ENCODE measurements at places on chromosomes 5 and 9.

DNA sequence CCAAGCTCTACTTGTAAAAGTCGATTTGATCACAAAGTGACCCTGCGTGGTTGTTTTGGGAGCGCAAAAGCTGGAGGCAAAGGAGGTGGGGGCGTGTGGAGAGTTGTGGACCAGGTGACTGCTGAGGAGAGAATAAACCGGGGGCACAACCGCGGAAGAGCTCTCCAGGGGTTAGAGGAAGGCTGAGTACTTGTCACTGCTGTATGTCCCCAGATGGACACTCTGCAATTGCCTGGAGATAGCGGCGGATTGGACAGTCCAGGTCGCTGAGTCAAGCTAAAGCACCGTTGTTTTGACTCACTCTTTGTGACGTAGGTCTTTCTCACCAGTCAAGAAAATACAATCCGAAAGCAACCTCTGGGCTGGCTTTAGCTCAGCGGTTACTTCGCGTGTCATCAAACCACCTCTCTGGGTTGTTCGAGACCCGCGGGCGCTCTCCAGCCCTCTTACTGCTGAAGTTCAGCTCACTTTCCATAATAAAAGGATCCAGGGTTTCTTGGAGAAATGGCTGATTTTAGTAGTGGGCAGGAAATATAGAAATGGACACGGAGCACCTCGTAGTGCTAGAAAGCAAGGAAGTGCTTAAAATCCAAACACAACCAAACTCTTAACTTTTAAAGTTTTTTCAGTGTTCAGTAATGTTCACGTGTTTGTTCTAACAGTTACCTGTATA lies 25.7 kb downstream of the ZMAT2 start:
- DNase-seq: peak; percentile 28
- no peaks in the 10 kb centered on the region for H3K4me1 ChIP-seq
- H3K27me3 ChIP-seq: no peaks in the 10 kb centered on the region
- H3K27ac ChIP-seq: no peak overlapping the region
- H3K36me3 ChIP-seq: no peaks in the 10 kb centered on the region

DNA sequence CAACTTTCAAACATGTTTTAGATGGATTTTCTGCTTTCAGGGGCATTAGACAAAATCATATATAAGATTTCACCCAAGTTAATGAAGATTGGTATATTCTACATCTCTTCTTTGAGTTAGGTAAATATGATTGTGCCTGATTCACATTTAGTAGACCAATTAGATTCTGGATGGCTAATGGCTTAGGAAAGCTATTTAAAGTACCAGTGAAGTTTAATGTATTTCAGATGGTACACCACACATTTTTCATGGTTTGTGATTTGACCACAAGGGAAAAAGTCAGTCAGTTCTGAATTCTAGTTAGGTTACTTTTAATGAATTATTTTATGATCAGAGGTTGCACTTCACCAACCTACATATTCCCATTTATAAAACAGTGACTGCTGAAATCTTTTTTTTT lies 409.7 kb downstream of the ADGRV1 start:
- no peaks in the 10 kb centered on the region for H3K36me3 ChIP-seq
- H3K4me1 ChIP-seq: no peaks in the 10 kb centered on the region
- no peaks in the 10 kb centered on the region for H3K27me3 ChIP-seq
- H3K4me3 ChIP-seq: no peak overlapping the region
- no peak for DNase-seq
- no peak overlapping the region for H3K27ac ChIP-seq

DNA sequence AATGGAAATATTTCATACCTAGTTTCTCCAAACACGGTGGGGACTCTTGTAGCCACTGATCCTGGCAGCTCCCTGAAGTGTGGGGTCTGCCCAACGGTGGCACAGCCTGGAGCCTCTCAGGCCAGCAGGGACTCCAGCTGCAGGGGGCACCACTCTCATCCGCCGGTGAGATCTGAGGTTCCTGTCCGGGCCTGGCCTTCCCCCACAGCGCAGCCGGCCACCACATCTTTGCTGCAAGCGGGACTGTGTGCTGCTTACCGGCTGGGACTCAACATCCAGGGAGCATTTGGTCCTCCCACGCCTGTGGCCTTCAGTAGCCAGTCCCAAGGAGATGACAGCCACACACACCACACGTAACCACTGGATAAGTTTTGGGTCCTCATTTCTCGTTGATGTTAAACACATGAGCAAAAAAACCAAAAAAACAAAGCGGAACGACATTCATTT lies 7.7 kb upstream of the NKX2-5 start:
- no peak overlapping the region for H3K27ac ChIP-seq
- no peak for DNase-seq
- H3K4me3 ChIP-seq: no peak overlapping the region
- H3K36me3 ChIP-seq: no peaks in the 10 kb centered on the region
- no peaks in the 10 kb centered on the region for H3K4me1 ChIP-seq
- peaks cover 27% of the 10 kb centered on the region for H3K27me3 ChIP-seq

DNA sequence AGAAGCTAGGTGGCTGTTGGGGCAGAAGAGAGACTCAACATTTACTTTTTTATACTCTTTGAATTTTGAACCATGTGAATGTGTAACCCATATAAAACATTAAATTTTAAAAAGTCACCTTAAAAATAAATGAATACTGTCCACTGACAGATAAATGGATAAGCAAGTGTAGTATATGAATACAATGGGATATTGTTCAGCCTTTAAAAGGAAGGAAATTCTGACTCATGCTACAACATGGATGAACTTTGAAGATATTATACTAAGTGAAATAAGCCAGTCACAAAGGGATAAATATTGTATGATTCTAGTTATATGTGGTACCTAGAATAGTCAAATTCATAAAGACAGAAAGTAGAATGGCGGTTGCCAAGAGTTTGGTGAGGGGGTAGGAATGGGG lies 113.9 kb downstream of the TMEM174 start:
- H3K36me3 ChIP-seq: no peaks in the 10 kb centered on the region
- H3K27me3 ChIP-seq: no peaks in the 10 kb centered on the region
- no peak overlapping the region for H3K4me3 ChIP-seq
- no peaks in the 10 kb centered on the region for H3K4me1 ChIP-seq

DNA sequence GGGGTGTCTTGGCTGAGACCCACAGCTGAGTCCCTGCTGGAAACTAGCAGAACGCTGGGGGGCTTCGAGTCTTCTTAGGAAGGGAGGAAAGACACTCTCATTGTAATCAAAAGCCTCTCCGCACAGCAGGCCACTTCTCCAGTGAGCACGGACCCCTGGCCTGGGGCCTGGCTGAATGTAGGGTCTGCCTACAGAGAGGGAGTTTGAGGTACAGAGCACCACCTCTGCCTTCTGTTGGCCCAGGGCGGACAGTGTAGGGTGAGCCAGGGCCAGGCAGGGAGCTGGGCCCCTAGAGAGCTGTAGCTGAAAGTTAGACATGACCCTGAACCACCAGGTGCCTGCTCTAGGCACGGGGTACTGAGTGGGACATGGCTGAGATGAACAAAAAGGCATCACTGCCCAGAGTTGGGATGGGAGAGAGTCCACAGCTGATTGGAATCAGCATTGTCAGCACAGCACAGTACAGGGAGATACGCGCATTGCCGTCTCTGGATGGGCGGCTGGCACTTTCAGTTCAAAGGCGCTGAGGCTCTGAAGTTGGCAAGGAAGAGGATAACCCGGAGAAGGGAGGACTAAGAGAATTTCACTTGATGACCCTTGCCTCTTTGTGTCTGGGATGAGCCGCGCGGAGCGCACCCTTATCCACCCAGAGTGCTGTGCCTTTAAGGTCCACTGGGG lies 363 bp upstream of the SLC25A48 start:
- no peaks in the 10 kb centered on the region for H3K36me3 ChIP-seq
- H3K4me3 ChIP-seq: no peak overlapping the region
- no peak overlapping the region for H3K27ac ChIP-seq
- no peaks in the 10 kb centered on the region for H3K4me1 ChIP-seq

GRCh38 chr9:82894961-82895821 lies 167.8 kb downstream of the RASEF start:
- H3K4me1 ChIP-seq: no peaks in the 10 kb centered on the region
- H3K36me3 ChIP-seq: no peaks in the 10 kb centered on the region
- no peak for DNase-seq

DNA sequence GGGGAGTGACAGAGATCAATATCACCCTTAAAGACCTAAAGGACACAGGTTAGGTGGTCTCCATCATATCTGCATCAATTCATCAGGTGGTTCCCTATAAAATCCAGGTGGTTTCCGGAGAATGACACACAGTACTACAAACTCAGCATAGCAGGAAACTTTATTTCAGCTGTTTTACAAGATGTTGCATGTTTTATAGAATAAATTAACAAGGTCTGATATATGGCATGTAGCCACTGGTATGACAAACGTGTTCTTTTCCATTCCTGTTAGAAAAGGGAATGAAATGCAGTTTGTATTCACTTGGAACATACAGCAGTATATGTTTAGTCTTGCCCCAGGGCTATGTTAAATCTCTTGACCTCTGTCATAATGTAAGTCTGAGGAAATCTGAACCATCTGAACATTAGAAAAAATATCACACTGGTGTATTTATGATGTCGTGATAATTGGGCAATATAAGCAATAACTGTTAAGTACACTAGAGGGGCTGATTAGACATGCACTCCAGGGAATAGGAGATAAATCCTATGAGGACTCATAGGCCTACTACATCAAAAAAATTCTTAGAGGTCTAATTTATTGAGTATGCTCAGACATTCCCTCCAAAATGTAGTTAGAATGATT lies 42.2 kb upstream of the TNFSF8 start:
- no peaks in the 10 kb centered on the region for H3K36me3 ChIP-seq
- H3K4me3 ChIP-seq: no peak overlapping the region
- no peak overlapping the region for H3K27ac ChIP-seq
- H3K4me1 ChIP-seq: peaks cover 10% of the 10 kb centered on the region
- H3K27me3 ChIP-seq: no peaks in the 10 kb centered on the region

- H3K4me3 ChIP-seq: no peak overlapping the region
- no peaks in the 10 kb centered on the region for H3K4me1 ChIP-seq
- H3K27ac ChIP-seq: no peak overlapping the region
These were observed 153.9 kb downstream of the MARCHF11 start for GRCh38 chr5:16025681-16026080.

DNA sequence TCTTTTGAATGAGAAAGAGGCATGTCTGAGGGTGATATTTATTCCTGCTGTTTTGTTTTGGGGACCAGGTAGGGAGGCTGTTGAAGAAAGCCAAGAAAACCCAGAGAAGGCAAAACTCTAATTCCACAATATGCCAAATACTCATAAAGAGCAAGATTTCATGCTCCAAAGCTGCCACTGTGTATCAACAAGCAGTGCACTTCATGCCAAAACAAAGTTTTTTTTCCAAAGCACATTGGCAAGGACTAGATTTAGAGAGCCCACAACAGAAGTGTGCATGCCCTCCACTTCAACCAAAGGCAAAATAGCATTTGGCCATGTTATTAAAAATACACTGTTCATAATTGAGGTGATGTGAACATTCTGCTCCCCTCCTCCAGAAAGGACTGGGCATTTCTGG lies 229.9 kb downstream of the EBF1 start:
- no peaks in the 10 kb centered on the region for H3K36me3 ChIP-seq
- DNase-seq: no peak
- no peaks in the 10 kb centered on the region for H3K4me1 ChIP-seq
- no peaks in the 10 kb centered on the region for H3K27me3 ChIP-seq

Data from naive thymus-derived CD4-positive, alpha-beta T cell (primary cell).